Kidney epithelial cell (primary cell): ENCODE measurements at places on chromosomes 13 and 19. TPM values are rescaled to one million over a fixed set of nuclear protein-coding genes. Genes with fewer than 3 reads are reported as not detected.

GRCh38 chr19:49514151-49514550 lies 1.7 kb downstream of the FCGRT start:
- no peak for DNase-seq

DNA sequence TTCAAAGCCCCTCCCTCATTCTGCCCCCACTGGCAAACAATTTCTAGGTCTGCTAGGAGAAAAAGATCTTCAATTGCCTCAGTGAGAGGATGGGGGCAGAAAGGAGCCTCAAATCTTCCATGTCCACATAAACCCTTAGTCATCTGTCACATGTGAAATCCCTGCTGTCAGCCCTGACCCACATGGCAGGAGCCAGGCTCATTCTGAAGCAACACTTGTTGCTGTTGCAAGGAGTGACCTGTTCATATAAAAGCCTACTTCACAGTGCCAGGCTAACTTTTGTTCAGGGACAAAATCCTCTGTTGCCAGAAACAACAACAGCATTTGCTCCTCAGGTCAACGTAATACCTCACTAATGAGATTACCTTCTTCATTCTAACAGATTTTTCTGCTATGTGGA lies 70.5 kb downstream of the IRS2 start:
- DNase-seq: no peak

- DNase-seq: peak; percentile 50
Observed at GRCh38 chr13:24220086-24220703, 59.7 kb downstream of the SPATA13 start.

DNA sequence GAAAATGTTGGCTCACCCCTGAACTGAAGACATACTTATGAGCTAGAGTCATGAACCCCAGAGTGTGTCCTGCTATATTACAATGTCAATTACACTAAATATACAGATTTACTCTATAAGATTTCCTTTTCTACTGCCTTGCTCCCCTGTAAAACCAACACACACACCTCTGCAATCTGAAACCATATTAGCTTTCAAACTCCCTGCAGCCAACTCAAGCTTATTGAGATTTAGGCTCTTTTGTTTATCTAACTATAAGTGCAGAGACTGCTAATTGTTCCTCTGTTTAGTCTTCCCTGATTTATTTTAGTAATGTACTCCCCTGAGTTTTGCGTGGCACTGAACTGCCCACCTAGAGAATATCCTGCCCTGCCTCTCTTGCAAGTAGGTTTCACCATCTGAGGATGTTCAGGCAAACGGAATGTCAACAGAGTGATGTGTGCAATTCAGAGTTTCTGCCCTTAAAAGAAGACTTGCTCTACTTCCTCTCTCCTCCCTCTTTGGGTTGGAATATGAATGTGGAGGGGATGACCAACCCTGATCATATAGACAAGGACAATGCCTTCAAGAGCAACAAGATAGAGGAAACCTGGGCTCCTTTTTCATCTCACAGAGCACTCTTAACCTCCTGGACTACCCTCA lies 22.3 kb downstream of the FAM216B start:
- no peak for DNase-seq

- DNase-seq: no peak
Observed at GRCh38 chr13:107124129-107124718, 556.3 kb upstream of the ARGLU1 start.

GRCh38 chr13:19818223-19818842 lies 35.6 kb upstream of the PSPC1 start:
- no peak for DNase-seq

- no peak for DNase-seq
Observed at GRCh38 chr19:8611877-8612806, 1.6 kb upstream of the ADAMTS10 start.

The NALCN gene
- total RNA-seq: 1.8 and 2.1 TPM in 2 replicates
